Activated CD4-positive, alpha-beta T cell treated with anti-CD3 and anti-CD28 coated beads, Interleukin-2, amount 50 U/mL, for 48 hours (primary cell): ENCODE measurements at places on chromosomes 2 and 18.

DNA sequence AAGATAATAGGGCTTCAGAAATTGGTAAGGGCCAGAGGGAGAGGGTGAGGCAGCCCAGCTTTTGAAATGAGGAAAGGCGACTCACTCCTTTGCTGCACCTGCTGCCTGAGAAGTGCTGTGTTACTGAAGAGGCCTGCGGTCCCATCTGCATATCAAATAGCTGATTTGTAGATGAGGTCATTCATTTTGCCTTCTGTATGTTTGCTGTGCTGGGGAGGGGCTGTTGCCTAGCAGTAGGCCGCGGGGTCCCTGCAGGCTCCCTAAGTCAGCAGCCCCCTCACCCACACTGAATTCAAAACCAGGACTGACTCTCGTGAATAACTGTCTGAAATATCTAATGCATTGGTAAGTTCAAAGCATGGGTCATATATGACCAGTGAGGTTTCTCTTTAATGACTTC lies 377.2 kb downstream of the SOX11 start:
- DNase-seq: no peak

DNA sequence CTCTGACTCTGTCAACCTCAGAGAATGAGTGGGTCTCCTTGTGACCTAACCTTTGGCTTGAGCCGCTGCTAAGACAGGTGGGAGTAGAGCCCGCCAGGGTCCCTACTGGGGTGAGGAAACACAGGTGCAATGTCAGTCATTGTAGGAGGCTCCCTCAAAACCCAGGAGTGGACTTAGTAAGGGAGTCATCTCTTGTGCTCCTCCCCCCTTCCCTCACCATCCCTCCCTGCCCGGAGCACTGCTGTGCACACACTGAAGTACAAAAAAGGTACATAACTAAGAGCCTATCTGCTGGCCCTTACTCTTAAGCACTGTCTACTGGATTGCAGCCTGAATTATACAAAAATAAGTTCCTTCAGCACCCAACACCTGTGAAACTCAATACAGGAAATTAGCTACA lies 77.2 kb downstream of the MYO3B start:
- DNase-seq: no peak

DNA sequence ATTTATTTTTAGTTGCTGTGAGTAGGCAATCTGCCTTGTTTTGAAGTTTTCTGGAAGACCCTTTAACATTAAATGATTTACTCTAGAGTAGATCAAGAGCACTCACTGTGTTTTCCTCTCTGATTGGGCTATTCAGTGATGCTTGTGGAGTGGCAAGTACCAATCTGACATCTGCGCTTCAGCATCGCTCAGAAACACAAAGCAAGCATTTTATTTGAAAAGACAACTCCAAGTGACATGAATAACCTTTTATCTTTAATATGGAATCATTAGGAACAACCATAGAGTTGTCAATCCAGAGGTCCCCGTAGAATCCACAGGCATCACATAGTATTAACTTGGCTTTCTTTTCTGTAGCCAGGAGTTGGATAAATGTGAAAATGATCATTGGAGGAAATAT lies 114.7 kb downstream of the CPS1 start:
- no peak for DNase-seq

DNA sequence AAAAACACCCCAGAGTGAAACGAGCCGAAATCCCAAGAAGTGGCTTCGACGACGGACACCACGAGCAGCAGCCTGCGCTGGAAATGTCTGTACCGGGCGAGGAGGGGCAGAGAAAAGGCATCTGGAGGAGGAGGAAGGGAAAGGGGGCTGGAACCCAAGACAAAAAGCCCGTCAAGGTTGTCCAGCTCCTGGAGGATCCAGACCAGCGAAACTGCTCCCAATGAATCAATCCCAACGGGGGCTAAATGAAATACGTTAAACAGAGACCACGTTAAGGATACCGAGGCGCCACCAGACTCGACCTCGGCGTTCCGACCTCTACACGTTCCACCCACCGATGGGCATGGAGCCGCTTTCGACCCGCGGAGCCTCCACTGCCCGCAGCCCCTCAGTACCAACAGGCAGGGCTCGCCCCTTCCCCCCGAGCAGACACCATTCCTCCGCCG lies 400 bp downstream of the CCDC88A start:
- DNase-seq: no peak

DNA sequence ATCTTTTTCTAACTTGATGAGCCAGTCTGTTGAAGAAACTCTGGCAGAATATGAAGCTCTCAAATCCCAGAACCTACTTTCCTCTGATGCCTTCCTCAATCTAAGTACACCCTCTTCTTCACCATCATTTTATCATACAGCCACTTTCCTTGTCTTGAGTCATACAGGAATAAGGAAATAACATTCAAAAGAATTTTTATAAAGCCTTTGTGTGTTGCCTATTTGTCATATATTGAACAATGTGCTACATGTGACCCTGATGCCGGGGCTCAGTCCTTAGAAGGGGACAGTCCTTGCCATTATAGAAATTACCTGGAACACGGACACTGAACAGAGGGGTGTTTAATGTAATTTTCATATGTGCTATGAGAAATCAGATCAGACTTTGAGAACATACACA lies 27.4 kb downstream of the RAPGEF4 start:
- DNase-seq: no peak

DNA sequence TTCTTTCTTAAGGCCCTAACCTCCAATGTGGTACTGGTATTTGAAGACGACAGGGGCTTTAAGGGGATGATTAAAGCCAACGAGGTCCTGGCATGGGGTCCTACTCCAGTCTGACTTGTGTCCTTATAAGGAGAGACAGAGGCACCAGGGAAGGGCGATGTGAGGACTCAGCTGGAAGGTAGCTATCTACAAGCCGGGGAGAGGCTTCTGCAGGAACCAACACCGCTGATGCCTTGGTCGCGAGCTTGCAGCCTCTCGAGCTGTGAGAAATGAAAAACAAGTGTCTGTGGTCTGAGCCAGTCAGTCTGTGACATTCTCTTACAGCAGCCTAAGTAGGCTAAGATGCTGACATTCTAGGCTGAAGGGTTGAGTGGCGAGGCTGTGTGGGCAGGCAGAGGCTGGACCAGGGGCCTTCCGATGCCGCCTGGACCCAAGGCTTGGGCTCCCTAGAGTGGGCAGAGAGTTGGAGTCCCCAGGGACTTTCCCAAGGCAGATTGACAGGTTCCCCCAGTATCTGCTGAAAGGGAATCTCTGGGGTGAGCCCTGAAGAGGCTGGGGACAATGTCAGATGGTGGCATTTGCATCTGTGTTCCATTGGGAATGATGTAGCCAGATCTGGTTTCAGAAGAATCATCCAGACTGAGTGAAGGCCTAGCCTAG lies 322.9 kb upstream of the HS6ST1 start:
- DNase-seq: no peak

- DNase-seq: no peak
Observed at GRCh38 chr2:62576276-62576939, 70.4 kb upstream of the TMEM17 start.
